ENCODE measurements at places on chromosomes 1 and 21.

DNA sequence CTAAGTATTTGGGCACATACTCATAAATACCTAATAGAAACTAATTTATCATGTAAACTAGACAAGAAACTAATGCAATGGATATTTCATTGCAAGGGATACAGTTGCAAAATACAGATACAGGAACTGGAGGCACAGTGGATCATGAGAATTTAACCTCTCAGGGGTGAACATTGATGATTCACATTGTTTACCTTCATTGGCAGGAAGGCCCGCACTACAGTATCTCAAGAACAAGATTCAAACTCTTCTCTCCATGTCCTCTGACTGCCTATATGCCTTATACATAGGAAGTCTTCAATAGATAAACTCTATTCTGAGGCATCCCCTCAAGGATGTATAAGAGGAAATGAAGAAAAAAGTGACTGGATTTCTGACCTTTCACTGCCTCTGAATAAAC is 18.4 kb upstream of the PTBP2 start:
- no peak for DNase-seq

DNA sequence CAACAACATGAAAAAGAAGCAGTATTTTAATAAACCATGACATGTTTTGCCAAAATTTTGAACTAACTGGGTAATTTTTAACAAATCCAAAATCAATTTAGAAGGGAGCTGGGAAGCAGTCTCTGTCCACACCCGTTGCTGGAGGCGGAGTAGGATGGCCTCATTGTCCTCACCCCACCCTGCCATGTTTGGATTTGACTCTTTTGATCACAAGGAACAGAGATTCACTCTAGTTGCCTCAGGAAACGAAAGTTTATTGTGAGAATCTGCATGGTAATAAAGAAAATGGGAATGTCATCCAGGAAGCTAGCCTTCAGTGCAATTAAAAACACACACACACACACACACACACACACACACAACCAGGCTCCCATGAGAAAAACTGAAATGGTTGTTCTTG is 145.4 kb downstream of the SLC30A10 start:
- no peak for DNase-seq

- no peak for DNase-seq
Observed at GRCh38 chr1:24984800-24985522, 54.9 kb upstream of the RUNX3 start.

DNA sequence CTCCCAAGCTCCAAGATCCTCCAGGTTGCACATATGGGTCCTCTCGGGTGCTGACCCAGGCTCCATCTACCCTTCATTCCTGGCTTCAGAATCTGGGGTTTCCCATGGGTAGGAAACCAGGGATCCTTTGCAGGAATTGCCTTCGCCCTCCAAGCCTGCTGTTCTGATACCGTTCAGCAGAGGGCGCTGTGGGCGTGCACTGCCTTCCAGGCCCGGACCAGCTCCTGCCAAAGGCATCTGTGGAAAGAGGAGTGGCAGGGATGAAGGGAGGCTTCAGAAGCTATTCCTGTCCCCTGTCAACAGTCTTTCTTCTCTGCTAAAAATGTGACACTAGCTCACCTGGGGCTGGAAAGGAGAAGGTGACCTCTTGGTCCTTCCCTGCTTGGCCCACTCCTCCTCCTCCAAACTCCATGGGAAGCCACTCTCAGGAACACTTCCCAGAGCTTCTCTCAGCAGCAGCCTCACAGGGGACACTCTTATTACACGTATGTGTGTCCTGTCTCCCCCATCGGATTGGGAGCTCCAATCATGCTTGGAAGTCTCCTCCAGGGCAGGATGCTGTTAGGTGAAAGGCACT is 71.2 kb downstream of the VWA5B1 start:
- peak; percentile 84 for DNase-seq

DNA sequence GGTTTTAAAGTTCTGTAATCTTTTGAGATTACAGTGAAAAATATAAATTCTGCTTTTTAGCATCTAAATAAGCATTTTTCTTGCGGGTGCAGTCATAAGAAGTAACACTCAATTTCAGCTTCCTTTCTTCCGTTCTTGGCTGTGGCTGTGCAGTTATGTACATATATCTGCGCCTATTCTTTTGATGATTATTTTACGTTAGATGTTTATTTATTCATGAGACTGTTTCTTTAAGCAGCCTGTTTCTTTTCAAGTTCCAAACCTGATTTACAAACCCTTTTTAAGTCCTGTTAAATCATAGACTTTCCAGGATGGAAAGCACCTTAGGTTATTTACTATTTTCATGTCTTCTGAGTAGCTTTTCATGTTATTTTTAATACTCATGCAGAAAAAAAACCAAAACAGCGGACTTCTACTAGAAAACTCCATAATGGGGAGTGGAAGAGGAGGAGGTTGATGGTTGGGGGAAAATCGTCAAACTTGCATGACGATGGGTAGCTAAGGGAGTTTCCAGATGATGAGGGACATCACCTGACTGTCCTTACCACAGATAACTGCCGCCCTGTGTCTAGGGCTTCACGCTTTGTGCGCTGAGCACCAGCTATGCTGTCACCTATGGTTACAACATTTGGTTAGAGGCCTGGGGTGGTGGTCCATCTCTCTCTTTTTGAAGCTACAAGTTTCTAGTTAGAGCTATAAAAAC is 2.6 kb downstream of the PRDM2 start:
- no peak for DNase-seq

GRCh38 chr1:212622906-212623305 is 14.3 kb downstream of the ATF3 start:
- DNase-seq, result no peak

DNA sequence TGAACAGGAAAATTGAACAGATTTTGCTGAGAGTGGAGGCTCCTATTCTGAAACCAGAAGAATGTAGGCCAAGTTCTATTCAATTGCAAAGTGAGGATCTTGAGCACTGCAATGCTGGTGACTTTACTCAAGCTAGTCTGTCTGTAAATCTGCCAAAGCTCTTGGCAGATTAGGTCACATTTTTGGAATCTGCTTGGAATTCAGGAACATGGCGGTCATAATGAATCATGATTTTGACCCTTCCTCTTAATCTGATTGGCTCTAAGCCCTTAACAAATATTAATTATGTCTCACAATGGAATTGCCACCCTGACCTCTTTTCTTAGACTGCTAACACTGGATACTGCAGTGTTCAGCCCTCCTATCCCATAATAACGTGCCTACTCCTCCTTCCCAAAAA is 7.2 kb upstream of the GNG12 start:
- peak; percentile 74 for DNase-seq

- no peak for DNase-seq
Observed at GRCh38 chr1:239678181-239678580, 291.8 kb downstream of the CHRM3 start.

- peak; percentile 6 for DNase-seq
Observed at GRCh38 chr1:117942293-117942692, 12.8 kb downstream of the WDR3 start.

DNA sequence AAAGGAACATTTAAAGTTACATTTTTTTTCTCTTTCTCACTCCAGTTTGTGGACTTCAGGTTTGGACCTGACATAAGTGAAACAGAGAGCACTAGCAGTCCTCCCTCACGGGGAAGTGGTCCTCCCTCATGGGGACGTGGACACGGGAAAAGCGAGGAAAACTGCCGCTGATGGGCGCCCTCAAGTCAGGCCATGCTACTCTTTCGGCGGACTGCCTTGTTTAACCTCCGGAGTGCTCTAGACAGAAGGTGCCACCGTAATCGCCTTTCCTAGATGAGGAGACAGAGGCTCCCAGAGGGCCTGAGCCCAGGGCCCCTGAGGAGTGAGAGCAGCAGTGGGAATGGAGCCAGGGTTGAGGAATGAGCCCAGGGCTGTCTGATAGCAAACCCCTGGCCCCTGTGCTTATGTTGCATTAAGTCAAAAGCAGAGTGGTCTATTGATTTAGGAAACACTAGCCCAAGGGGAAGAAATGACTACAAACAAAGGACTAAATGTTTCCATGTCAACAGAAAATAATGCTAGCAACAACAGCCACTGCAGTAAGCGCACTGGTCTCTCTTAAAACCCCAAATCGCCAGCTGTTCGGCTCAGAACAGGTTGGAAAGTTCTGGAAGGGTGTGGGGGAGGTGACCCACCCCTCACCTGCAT is 84.1 kb downstream of the DMRTB1 start:
- no peak for DNase-seq

DNA sequence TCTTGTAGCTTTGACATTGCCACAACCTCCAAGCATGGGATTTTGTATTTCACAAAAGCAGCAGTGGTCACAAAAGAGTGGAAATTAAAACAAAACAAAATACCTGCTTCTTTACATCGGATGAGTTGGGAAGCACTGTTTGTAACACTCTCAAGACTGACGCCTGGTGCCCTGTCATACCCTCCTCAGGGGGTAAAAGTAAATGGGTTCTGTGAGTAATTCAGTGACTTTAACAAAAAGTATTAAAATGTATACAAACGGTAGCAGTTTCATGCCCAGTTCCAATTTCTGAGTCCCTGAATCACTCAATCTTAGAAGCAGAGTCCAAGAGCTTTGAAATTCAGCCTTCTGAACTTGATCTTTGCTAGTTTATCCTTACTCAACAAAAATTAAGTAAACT is 152.5 kb downstream of the TIAM1 start:
- no peak for DNase-seq

- no peak for DNase-seq
Observed at GRCh38 chr1:96361961-96362360, 359.6 kb upstream of the PTBP2 start.

DNA sequence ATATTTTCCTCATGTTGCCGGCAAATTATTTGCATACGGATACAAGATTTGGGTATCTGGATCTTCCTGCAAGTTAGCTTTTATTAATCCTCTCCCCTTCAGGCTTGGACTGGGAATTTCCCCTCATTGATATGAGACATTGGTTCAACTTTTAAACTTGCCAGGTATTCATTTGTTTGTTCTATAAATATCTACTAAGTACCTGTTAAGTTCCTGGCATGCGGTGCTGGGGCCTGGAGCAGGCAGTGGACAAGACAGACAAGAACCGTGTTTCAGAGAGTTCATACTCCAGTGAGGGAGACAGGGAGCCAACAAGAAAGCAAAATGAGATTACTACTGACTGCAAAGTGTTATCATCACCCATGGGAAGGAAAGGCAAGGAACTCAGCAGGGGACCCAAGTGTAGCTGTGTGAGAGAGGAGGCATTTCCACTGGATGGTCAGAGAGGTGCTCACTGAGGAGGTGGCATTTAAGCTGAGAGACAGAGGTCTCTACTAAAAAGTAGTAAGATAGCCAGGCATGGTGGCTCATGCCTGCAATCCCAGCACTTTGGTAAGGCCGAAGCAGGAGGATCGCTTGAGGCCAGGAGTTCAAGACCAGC is 39.1 kb upstream of the FHAD1 start:
- DNase-seq, result no peak

DNA sequence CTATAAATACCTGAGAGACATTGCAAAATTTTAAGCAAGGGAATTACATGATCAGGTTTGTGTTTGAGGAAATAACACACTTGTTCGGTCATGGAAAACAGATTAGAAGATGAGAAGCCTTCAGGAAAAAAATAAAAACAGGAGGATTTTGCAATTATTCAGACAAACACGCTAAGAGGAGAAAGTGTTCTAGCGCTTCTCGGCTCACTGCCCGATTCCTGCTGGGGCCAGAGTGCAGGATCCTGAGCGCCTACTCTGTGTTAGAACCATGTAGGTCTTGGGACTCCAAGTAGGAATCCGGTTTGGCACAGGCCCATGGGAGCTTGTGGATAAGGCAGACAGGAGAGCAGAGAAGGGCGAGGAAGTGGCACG is 8.1 kb upstream of the PRELP start:
- no peak for DNase-seq

- DNase-seq, result no peak
Observed at GRCh38 chr1:6465461-6466005, 440 bp downstream of the TNFRSF25 start.

DNA sequence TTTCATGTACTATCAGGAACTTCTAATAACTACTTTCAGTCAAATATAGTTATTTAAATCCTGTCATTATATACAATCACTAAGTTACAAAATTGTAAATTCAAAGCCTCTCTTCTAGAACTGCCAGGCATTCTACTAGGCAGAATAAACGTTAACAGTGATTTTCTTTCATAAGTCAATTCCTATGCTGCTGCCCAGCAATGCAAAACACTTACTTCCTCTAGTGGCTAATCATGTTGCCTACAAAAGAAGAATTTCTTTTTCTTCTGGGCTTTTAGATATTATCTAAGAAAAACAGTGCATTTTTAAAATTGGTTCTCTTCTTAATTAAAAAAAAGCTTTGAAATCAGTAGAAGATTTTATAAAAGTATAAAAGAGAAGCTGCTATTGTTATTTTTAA is 509.8 kb upstream of the ADAMTS5 start:
- DNase-seq, result peak; percentile 61

DNA sequence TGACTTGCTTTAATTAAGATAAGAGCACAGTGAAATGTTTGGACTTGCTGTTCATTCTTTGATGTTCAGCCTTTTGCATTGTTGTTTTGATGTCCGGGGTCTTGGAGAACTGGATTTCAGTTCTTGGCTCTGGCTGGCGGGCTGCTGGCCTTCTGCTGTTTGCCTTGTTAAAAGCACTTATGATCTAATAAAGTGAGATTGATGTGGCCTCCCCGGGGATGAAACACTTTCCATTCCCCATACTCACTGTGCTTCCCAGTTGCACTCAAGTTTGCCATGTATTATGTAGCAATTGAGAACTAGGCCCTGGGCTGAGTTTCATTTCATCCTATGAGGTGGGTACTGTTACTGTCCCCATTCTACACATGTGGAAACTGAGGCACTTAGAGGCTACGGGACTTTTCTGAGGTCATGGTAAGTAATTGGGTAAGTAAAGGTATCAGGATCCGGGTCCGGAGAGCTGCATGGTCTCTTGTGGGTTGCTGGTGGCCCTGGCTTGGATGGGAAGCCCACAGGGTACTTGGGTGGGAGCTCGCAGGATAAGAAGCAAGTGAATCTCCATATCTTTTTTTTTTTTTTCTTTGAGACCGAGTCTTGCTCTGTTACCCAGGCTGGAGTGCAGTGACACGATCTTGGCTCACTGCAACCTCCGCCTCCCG is 127.7 kb upstream of the ZBTB40 start:
- DNase-seq, result no peak

GRCh38 chr1:44696789-44697345 is 22.4 kb downstream of the ARMH1 start:
- no peak for DNase-seq

GRCh38 chr1:92536211-92536979 is 49.7 kb upstream of the GFI1 start:
- no peak for DNase-seq

DNA sequence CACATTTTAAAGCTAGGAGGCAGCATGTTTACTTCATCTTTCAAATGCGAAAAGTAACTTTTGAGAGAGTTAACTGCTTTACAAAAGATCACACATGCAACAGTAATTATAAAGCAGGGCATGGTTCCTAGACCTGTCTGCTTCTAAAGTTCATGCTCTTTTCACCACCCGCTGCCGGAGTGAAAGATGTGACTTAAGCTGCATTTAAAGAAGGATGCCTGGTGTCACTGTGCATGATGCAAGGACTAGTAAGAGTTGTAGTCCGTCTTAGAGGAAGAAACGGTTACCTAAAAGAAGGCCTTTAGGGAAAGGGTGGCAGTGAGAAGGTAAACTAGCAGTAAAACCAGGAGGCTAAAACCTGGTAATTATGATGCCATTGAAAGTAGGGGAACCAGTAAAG is 1689.1 kb downstream of the KCNT2 start:
- DNase-seq, result no peak

- DNase-seq, result no peak
Observed at GRCh38 chr1:225844236-225845061, 34.5 kb downstream of the EPHX1 start.

GRCh38 chr1:52343979-52344378 is 22.0 kb downstream of the CC2D1B start:
- no peak for DNase-seq

- DNase-seq, result no peak
Observed at GRCh38 chr1:204915861-204916495, 45.3 kb downstream of the NFASC start.

All from AG08395 (cell line).